ENCODE measurements at places on chromosomes 7 and 10. TPM values are rescaled to one million over a fixed set of nuclear protein-coding genes. Genes with fewer than 3 reads are reported as not detected.

TMEM270 gene
- total RNA-seq = not detected

NYAP1 gene
- 1.6 TPM for total RNA-seq

ALOX5 gene
- total RNA-seq = 0.58 TPM

VENTX gene
- 0.04 TPM for total RNA-seq
